Kidney epithelial cell (primary cell): ENCODE measurements at places on chromosomes 1 and 21.

GRCh38 chr1:40764981-40765380, 18.6 kb upstream of the KCNQ4 start:
- DNase-seq = no peak

DNA sequence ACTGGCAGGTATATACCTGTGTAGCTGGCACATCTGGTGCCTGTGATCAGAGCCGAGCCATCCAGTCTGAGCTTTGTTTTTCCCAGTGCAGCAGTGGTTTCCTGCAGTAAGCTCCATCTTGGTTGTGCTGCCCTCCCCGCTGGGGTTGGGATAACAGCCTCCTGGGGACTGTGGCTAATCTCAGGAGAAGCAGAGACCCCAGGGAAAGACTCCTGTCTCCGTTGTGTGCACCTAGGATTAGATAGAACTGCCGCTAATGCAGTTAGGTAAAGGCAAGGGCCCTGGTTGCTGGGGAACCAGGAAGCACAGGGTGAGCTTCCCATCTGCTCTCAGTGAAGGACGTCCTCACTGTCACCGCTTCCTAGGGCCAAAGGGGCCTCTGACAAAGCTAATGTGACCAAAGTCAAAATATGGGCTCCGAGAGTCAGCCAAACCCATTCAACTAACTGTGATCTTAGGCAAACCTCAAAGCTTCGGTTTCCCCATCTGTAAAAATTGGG, 20.0 kb downstream of the ROR1 start:
- no peak for DNase-seq

GRCh38 chr1:42680921-42681683, 1.1 kb upstream of the YBX1 start:
- DNase-seq = no peak

DNA sequence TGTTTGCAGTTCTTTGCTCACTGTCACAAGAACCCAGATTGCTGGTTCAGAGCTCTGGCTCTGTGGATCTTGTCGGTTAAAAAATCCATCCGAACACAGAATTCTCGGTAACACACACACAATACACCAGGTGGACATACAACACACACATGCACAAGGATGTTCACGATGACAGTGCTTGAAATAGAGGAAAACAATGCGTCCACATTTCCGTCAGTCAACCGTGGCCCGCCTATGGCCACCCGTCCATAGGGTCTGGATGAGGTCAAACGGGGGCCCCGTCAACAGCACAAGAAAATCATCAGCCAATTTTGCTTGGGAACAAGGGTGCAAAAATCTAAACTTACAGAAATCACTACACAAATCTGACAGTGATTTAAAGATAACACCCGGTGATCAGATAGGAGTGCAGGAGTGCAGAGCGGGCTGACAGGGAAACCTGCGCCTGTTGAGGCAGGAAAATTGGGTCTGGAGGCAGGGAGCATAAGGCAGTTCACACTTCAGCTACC, 50.4 kb upstream of the SLC19A1 start:
- no peak for DNase-seq

DNA sequence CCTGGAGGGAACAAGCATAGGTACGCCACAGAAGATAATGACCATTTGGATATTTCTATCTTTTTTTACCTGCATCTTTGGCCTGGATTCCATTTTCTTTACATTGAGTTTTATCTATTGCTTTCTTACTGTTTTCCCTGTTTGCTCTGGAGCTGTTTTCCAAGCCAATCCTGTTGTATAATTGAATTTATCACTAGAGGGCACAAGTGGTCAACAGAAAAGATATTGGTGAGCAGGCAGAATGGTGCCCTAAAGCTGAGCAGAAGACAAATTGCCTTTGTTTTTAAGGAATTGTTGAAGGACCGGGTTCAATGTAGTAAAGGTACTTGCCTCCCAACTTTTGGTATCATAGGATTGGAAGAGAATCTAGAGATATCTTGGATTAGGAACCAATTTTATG, 152.8 kb downstream of the PPP1R12B start:
- DNase-seq = no peak

GRCh38 chr1:180311011-180311730, 81.1 kb downstream of the LHX4 start:
- no peak for DNase-seq

GRCh38 chr1:160618327-160618726, 28.5 kb downstream of the SLAMF1 start:
- DNase-seq = no peak

DNA sequence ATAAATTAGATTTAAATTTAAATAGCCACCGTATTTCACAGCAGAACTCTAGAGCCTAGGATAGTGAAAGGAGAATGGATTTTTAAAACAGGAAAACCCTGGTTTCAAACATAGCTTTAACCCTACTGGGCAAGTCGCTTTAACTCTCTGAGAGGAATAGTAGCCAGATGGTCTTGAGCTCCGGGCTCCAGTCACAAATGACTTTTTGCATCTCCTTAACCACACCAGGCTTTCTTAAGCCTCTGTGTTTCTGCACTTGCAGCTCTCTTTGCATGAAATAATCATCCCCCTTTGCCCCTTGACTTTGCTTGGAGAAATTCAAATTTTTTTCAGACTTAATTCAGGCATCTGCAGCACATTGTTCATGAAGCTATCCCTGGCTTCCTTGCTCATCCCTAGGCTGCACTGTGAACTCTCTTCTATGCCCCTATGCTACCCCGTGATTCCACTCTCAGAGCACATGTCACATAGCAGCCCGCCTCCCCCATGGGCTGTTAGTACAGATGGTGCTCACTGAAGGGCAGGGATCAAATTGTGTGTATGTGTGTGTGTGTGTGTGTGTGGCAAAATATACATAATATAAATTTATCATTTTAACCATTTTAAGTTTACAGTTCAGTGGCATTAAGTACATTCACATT, 68.8 kb upstream of the DAB1 start:
- DNase-seq = no peak

GRCh38 chr1:68085752-68086151, 35.3 kb upstream of the DIRAS3 start:
- no peak for DNase-seq

- no peak for DNase-seq
Measured at GRCh38 chr1:21217812-21218596, 41.3 kb upstream of the EIF4G3 start.

- DNase-seq = no peak
Measured at GRCh38 chr1:75797606-75798216, 1.0 kb downstream of the MSH4 start.

- DNase-seq = no peak
Measured at GRCh38 chr1:235806123-235806522, 60.6 kb downstream of the LYST start.

DNA sequence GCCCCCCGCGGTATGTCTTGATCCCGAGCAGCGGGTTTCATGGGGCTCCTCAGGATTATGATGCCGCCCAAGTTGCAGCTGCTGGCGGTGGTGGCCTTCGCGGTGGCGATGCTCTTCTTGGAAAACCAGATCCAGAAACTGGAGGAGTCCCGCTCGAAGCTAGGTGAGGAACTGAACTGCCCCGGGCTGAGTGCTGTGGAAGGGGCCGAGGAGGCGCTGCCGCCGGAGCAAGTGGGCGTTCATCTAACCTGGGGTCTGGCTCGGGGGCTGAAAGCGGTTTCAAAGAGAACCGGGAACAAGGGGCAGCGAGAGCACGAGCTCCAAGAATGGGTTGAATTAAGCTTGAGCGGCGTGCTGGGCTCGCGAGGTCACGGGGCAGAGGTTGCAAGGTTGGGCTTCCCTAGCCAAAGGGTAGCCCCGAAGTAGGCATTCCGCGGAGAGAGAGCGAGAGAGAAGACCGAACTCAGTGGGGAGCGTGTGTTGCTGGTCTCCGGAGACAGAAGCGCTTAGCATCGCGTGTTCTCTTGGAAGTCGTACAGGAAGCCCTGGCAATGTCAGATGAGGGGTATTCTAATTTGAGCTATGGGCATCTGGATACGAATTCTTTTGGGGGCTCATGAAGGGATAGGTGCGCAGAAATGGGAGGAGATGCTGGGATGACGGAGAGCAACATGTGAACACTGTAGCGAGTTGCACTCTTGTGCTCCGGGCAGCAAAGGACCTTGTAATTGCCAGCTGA, 732 bp downstream of the HS2ST1 start:
- DNase-seq = no peak

DNA sequence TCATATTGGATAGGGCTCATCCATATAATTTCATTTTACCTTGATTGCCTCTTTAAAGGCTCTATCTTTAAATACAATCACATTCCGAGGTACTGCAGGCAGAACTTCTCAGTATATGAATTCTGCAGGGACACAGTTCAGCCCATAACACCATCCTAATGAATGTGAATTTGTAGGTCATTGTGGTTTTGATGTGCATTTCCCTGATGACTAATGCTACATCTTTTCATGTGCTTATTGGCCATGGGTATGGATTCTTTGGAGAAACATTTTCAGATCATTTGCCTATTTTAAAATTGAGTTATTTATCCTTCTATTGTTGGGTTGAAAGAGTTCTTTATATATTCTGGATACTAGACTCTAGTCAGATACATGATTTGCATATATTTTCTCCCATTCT, 9.6 kb upstream of the RPS6KC1 start:
- no peak for DNase-seq

DNA sequence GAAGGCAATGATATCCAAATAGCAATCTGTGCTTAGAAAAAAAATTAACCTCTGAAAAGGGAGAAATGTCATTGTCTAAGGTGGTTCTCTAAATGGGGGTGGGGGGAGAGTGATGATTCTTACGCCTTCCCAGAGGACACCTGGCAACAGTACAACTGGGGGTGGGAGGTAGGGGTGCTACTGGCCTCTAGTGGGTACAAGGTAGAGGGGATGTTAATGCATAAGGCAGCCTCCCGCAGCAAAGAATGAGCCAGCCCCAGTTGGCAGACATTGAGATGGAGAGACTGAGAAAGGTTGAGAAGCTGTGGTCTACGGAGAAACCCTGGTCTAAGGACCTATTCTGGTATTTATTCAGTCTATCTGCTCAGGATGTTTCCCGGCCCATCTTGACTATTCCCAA, 472.2 kb upstream of the RUNX1 start:
- no peak for DNase-seq

- DNase-seq = no peak
Measured at GRCh38 chr21:26912466-26912865, 54.4 kb downstream of the ADAMTS5 start.

DNA sequence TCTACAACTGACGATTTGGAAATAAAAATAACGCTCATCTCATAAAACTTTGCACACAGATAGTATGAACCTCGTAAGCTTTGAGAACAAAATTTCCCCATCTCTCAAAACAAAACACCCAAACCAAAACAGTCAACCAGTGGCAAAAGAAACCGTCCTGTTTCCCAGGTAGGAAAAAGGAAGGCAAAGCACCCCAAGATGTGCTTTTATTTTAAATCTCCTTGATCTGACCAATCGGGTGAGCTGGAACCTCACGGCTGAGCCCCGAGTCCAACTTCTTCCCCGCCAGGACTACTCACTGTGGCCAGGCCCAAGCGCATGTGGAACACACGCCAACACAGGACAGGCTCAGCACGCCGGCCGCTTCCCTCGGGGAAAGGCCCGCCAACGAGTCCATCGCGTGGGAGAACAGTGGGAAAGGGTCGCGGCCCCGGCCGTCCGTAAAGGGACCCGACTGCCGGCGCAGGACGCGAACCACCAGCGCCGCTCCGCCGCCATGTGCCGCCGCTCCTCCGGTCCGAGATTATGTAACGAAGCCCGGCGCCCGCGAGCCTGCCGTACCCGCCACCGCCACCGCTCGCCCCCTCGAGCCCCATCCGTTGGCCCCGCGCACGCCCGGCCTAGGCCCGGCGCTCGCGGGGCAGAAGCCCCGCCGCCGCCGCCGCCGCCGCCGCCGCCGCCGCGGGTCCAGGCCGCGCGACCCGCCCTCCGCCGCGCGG, 759 bp downstream of the AHCTF1 start:
- no peak for DNase-seq

DNA sequence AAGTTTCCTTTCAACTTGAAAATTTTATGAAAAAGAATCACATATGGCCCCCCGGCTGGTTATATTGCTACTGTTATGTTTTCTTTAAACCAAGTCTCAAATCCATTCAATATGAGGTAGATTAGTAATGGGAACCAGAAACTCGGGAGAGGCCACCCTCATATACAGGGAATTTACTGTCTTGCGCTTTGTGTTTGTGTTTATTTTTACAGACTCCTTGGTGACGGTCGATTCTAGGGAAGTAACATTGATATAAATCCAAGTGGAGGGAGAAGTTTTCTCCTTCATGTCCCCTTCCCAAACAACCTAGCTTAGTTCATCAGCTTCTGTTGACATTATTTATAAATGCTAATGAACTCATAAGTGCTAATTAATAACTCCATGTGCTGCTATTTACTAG, 163.5 kb upstream of the LMO4 start:
- no peak for DNase-seq

DNA sequence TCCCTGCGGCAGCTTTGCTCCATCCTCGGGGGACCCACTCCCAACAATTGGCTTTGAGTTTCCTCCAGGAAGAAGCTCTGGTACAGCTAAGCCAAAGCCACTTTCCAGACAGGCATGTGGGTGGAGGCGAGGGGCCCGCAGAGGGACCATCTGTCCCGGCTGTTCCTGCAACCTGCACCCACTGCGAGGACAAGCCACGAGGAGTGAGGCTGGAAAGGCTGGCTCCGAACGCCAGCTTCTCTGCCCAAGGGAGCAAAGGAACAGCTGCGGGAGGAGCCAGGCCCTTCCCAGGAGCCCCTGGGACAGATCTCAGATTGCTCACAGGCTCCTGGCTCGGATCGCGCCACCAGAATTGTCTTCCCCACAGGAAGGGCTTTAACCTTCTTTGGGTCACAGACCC, 28.3 kb upstream of the PEF1 start:
- DNase-seq = no peak

DNA sequence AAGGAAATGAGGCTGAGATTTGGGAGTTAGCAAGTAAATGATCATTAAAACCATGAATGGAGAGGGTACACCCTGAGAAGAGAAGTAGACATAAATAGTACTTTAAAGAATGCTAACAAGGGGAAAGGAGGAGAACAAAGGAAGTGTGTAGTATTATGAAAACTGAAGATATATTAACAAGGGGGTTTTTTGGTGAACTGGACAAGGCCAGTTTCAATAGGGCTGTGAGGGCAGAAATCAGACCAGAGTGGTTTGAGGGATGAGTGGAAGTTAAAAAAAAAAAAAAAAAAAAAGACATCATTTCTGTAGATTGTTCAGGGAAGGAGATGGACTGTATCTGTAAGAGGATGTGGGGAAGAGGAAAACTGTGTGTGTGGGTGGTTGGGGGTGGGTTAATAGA, 137.1 kb downstream of the PLA2G4A start:
- DNase-seq = no peak

DNA sequence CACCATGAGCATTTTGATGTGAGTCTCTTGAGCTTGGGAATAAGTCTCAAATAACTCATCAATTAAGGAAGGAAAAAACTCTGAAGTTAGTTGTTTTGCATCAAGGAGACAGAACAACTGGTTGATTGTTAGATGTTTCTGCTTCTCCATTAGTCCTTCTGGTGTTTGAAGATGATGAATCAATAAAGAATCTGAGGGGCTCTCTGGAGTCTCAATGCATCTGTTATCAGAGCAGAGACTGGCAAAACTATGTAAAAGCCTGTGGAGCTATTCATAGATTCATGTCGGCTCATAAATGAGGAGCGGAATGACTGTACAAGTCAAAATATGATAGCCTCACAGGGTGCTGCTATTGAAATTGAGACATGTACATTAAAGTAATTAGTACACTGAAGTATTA, 73.3 kb upstream of the ZC3H11B start:
- DNase-seq = no peak
